Occipital lobe (tissue), 3 donors: ENCODE measurements at places on chromosomes 4 and X. TPM values are rescaled to one million over a fixed set of nuclear protein-coding genes. Genes with fewer than 3 reads are reported as not detected.

The GDPD2 gene
- 2.5 TPM for total RNA-seq

The ZXDB gene
- 20.0 TPM for total RNA-seq

The MSANTD1 gene
- total RNA-seq: 5.9 TPM

The ARR3 gene
- total RNA-seq: not detected

DNA sequence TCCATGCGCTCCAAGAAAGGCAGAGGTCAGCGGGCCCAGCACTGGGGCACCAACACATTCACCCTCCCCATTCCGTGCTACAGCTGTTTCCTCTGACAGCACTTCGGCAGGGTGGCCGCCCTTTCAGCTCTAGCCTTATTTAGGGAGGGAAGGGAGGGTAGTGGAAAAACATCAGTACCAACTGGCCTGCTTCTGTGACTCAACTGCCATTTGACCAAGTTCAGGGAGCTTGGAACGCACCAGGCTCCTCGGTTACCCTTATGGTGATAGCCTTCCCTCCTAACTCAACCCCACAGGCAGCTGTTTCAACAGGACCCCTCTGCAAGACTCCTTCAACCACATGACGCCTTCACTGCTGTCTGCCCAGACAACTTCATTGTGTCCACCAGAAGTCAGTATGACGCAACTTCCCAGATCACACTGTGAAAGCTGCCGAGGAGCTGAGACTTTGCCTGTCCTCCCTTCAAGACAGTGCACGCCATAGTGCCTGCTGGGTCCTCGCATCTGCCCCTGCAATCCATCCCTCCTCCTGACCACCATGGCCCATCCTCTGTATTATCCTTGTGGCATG is 132.2 kb downstream of the AFAP1 start:
- DNase-seq: no peak
